Left kidney (tissue), 8 donors: ENCODE measurements at places on chromosomes 3 and 15. TPM values are rescaled to one million over a fixed set of nuclear protein-coding genes. Genes with fewer than 3 reads are reported as not detected.

Gene CPN2
- polyA plus RNA-seq, result 0.80 TPM

Gene GOLGA8R
- polyA plus RNA-seq, result 10.9 TPM

Gene GABRB3
- polyA plus RNA-seq, result 6.0 TPM

Gene AVEN
- 13.0 TPM for polyA plus RNA-seq

Gene ADAMTS9
- polyA plus RNA-seq, result 174 TPM

Gene ZNF80
- polyA plus RNA-seq, result 0.15 TPM

Gene WNT5A
- polyA plus RNA-seq, result 42.5 TPM

Gene MCF2L2
- 1.7 TPM for polyA plus RNA-seq

Gene ARL6
- polyA plus RNA-seq, result 18.1 TPM

DNA sequence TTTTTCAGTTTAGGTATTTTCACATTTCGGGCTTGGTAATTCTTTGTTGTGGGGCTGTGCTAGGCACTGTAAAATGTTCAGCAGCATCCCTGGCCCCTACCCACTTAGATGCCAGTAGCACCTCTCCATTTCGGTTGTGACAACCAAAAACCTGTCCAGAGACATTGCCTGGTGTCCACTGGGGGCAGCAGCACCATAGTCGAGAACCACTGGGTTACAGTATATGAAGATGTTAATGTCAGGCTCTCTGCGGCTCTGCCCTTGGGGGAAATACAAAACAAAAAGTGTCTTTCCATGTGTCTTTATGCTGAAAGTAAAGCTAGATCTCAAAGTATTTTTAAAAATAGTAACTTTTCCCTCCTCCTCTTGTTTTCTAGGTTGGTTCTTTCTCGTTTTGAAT is 177.2 kb downstream of the ITPR1 start:
- no peak for DNase-seq

GRCh38 chr3:6612034-6612616 is 248.8 kb upstream of the GRM7 start:
- DNase-seq, result no peak

DNA sequence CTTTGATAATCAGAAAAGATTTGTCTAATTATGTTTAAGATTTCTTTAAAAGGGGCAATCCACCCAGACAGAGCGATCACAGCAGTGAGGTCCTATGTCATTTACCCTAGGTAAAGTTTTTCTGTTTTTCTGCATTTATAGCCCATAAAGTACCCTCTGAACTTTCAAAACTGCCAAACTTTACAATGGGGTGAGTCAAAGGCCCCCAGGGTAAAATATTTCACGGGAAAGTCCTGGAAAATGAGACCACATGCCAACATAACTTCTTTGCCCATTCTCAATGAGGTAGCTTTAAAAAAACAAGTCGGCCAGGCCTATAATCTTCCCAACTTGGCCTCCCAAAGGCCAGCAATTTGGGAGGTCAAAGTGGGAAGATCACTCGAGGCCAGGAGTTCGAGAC is 53.0 kb downstream of the SUCLG2 start:
- DNase-seq, result no peak

- DNase-seq, result no peak
Measured at GRCh38 chr3:22632536-22632935, 570.6 kb upstream of the UBE2E2 start.

- DNase-seq, result no peak
Measured at GRCh38 chr3:30188713-30189112, 417.7 kb upstream of the TGFBR2 start.

DNA sequence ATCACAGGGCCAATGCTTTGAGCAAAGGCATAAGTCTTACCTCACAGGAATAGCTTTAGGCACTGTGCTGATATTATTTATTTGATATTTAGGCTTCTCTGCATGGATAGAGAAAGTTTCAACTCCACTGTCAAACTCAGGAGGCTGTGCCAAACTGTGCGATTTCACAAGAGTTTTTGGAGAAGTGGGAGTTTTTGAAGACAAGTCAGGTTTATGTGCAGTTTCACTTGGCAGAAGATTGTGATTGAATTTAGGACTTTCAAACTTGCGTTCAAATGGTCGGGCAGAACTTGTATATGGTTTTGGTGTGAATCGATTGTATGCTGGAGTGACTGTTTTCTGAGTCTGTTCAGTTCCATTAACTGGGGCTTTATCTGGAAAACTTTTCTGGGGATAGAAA is 113.7 kb downstream of the TJP1 start:
- DNase-seq, result no peak

DNA sequence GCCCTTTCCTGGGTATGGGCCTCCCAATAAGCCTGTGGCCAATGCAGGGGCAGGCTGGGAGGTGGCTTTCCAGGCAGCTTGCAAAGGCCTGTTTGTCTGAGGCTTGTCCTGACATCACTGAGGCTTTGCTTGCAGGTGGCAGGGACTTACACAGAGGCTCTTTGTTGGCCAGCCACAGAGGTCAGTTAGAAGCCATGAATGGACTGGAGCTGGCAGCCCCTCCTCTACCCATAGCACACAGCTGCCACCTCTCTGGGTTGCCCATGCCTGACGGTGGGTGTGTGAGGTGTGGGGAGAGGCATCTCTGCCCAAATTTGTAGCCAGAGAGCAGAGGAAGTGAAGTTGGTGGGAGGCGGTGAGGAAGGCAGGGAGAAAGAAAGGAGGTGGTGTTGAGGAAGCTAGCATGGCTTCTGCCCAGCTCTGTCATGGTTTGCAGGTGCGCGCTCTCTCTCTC is 17.1 kb downstream of the LIMD1 start:
- DNase-seq, result no peak

- no peak for DNase-seq
Measured at GRCh38 chr3:49998326-49998725, 58.4 kb downstream of the RBM6 start.

GRCh38 chr3:120172070-120172469 is 77.8 kb upstream of the GSK3B start:
- no peak for DNase-seq

DNA sequence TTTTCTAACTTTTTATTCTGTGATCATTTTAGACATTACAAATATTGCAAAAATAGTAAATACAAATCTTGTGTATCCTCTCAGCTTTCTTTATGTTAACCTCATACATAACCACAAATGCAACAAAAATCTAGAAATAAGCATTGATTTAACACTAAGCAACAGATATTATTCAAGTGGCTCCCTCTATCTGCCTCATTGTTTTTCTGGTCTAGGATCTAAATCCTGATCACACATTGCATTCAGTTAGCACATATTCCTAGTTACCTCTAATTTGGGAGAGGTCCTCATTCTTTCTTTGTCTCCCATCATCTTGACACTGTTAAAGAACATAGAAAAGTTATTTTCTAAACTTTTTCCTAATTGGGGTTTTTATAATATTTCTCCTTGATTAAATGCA is 1126.0 kb downstream of the ROBO2 start:
- no peak for DNase-seq

DNA sequence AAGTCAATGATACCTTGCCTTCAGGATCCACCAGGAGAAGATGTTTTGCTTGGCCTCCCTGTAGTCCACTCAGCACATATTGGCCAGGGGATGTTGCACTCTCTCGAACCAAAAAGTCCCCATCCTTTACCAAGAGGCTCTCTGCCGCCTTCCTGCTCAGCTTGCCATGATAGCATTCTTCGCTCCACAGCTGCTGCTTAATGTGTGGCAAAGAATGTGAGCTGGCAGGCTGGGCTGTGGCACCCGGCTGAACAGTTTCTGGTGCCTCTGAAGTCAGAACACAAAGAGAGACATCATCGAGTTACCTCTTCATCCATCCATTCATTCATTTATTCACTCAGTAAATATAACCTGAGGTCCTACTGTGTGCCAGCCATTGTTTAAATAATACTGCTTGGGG is 23.9 kb upstream of the CEP152 start:
- DNase-seq, result no peak

DNA sequence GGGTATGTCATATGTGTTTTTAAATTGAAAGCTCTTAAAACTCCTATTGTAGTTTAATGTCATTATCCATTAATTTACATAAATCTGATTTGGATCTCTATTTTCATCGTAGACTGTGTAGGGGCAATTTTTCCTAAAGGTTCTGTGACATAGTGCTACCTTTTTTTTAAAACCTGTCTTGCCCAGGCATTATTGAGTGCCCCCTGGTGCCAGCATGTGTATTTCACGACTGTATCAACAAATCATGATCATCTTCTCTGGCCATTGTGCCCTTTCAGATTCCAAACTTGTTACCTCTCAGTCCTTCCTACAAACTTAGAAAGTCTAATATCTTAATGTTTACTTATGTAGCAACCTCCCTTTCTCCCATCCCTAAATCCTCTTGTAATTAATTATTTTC is 97.2 kb upstream of the FLNB start:
- no peak for DNase-seq

DNA sequence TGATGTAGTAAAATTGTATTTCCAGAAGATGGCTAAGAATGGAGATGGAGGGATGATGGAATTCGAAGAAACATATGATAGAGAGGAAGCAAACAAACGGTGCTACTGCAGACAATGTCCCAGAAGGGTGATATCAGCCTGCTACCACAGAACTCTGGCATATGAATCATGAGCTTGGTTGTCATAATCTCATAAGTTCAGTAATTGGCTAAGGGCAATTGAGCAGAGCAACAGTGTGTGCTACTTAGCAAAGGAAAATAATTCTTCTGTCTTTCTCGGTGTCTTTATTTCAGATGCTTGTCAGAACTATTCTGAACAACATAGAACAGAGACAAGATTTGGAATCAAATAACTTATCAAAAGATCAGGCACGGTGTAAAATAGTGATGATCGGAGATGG is 407.3 kb downstream of the GBE1 start:
- DNase-seq, result no peak

GRCh38 chr3:197283045-197283444 is 15.4 kb downstream of the DLG1 start:
- DNase-seq, result no peak

GRCh38 chr3:59655418-59656015 is 605.7 kb upstream of the CFAP20DC start:
- no peak for DNase-seq

- DNase-seq, result no peak
Measured at GRCh38 chr15:59609730-59610712, 1.6 kb upstream of the GCNT3 start.

- DNase-seq, result no peak
Measured at GRCh38 chr3:31900583-31900982, 80.5 kb downstream of the OSBPL10 start.

- peak; percentile 70 for DNase-seq
Measured at GRCh38 chr3:126134219-126134975, 46.0 kb downstream of the ALDH1L1 start.
